NCI-H446 (cell line): ENCODE measurements at places on chromosomes 7 and 10.
A peak's percentile ranks its signal among the peaks of the same experiment; 100 is the strongest.

GRCh38 chr7:974820-975681 is at the start of gene COX19:
COX19 (minus strand) TSS chr7:975549; CDS start chr7:975509, 40 bp downstream.
- DNase-seq = peak; percentile 59

DNA sequence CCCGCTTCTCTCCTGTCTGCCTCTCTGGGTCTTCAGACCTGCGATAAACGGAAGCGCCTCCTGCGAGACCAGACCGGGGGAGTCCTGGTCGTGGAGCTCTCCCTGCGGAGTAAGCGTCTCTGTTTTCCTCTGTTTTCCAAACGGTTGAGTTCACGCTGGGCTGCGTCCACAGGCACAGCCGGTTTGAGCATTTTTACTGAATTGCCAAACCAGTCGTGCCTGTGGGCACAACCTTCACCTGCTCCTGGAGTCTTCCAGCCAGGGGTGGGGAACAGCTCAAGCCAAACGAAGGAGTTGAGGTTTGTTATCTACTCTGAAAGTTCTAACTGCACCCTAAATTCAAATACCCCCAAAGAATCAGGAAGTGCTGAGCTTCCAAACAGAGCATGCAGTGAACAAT is 16.3 kb downstream of the TECTB start:
- DNase-seq = no peak

DNA sequence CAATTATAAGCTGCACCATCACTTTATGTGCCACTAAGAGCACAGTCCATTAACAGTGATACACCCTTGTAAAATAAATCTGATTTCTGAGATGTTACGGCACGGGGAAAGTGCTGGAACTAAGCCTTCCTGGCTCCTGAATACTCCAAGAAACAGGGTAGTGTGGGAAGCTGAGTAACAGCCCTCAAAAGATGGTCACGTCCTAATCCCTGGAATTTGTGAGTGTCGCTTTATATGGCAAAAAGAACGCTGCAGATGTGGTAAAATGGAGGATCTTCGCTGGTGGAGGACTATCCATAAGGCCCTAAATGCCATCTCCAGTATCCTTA is 13.5 kb downstream of the ESYT2 start:
- DNase-seq = no peak

GRCh38 chr10:29607576-29607975 is 27.2 kb downstream of the SVIL start:
- no peak for DNase-seq
